ENCODE measurements at places on chromosomes 3 and 15. TPM values are rescaled to one million over a fixed set of nuclear protein-coding genes. Genes with fewer than 3 reads are reported as not detected.

Gene SOX2
- total RNA-seq, result not detected

Gene SLC9C1
- total RNA-seq, result not detected

Gene CD96
- total RNA-seq, result not detected

Gene C2CD4B
- not detected for total RNA-seq

Gene PLCB2
- total RNA-seq, result 0.81 TPM

Gene SNTN
- total RNA-seq, result not detected

Gene CFAP161
- total RNA-seq, result not detected

Gene CADM2
- total RNA-seq, result not detected

Gene TRIM42
- total RNA-seq, result not detected

Gene LIPC
- 0.16 TPM for total RNA-seq

Gene HACL1
- 15.3 TPM for total RNA-seq

Gene PLA2G4F
- total RNA-seq, result not detected

Gene FRMD4B
- 28.4 TPM for total RNA-seq

Gene CADPS
- total RNA-seq, result not detected

Gene ARGFX
- not detected for total RNA-seq

Gene GUCA1C
- total RNA-seq, result 1.3 TPM

Gene AADACL2
- not detected for total RNA-seq

Gene CASR
- total RNA-seq, result not detected

Gene IFT122
- 14.0 TPM for total RNA-seq

Gene EFCAB12
- total RNA-seq, result not detected

Gene PPM1L
- 6.5 TPM for total RNA-seq

Gene SH2D7
- total RNA-seq, result not detected

Gene LRRIQ4
- total RNA-seq, result not detected

Gene NOX5
- 0.16 TPM for total RNA-seq

Gene POPDC2
- total RNA-seq, result under 0.01 TPM

Gene IMPG2
- total RNA-seq, result 0.16 TPM

Gene CPLX3
- total RNA-seq, result not detected

Gene DET1
- total RNA-seq, result 5.5 TPM

Gene MORC1
- not detected for total RNA-seq

Gene KCNMB2
- total RNA-seq, result 0.13 TPM

Gene ANKRD34C
- total RNA-seq, result not detected

Gene UBL7
- total RNA-seq, result 64.4 TPM

All from mesangial cell (primary cell).